ENCODE measurements at places on chromosomes 2 and 18.

DNA sequence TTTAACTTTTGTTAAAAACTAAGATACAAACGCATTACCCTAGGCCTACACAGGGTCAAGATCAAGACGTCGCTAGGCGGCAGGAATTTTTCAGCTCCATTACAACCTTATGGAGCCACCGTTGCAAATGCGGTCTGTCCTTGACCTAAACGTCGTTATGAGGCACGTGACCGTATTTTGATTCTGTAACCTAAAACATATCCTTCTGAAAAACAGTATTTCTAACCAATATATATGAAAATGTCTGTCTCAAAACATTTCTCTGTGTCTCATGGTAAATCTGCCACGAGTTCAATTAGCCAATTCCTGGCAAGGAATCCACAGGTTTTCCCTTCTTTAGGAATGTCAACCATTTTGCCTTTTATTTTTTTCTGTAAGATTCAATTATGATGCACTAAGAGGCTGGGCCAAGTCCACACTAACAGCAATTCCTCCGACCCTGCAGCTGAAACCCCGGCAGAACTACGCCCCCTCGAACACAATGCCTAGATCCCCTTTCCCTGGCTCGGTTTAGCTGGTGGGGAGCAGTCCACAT lies 1.7 kb downstream of the RTN4 start:
- DNase-seq = peak; percentile 68

DNA sequence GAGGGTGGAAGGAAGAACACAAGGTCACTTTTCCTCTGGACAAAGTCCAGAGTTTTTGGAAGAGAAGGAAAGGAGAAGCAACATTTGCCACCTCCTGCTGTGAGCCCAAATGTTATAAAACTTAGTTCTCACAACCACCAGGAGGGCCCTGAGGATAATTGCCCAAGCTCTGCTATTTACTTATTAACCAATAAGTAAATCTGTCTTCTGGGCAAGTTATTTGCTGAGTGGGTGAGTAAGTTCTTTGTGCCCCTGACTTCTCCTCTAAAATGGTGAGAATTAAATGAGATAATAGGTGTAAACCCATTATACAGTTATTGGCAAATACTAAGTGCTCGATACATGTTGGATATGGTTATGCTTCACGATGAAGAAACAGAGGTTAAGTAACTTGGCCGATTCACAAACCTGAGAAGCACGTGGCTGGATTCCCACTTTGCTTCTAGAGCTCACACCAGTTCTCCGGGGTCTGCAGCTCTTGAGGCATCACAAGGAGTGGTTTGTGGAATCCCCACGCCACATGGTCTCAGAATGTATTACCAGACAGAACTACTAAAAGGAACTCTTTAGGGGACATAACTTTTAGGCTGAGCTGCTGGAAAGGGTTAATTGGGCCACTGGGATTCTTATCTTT lies 164.1 kb downstream of the MYCN start:
- DNase-seq = no peak

GRCh38 chr2:106638580-106638979 lies 151.4 kb downstream of the CD8B2 start:
- no peak for DNase-seq

DNA sequence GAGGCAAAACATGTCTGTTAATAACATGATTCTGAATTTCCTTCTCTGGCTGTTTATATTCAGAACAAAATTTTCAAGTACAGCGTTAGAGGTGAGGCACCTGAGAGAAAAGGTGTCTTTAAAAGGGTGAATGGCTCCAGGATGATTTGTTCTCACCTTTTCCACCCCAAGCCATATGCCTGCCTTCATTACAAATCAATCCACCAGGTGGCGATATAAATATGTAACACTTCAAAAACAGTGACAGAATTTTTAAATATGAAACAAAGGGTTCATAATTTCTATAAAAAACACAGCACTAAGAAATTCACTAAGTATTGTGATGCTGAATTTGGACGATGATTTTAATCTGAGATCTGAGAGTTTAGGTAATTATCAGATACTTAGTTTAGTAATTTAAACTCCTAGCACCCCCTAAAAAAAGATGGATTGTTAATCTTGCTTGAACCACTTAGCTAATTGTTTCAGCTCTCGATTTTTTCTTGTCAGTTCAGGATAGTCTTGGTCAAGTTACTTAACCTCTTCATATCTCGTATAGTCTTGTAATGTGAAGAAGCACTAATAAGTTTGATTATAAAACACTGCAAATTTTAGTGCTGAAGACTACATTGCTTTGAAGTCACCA lies 528.8 kb downstream of the CPS1 start:
- peak; percentile 28 for DNase-seq

All from NCI-H524 (cell line).